A172 (cell line): ENCODE measurements at places on chromosomes 6 and 20. TPM values are rescaled to one million over a fixed set of nuclear protein-coding genes. Genes with fewer than 3 reads are reported as not detected.

- DNase-seq = no peak
These were observed 68.3 kb upstream of the KIF16B start for GRCh38 chr20:16641511-16642023.

GRCh38 chr6:27553123-27553904, 80.4 kb upstream of the ZNF184 start:
- peak; percentile 86 for DNase-seq

GNMT gene
- 0.24 TPM in 1 of 2 replicates, not detected in the other for total RNA-seq

GPX5 gene
- not detected in 2 replicates for total RNA-seq

DNA sequence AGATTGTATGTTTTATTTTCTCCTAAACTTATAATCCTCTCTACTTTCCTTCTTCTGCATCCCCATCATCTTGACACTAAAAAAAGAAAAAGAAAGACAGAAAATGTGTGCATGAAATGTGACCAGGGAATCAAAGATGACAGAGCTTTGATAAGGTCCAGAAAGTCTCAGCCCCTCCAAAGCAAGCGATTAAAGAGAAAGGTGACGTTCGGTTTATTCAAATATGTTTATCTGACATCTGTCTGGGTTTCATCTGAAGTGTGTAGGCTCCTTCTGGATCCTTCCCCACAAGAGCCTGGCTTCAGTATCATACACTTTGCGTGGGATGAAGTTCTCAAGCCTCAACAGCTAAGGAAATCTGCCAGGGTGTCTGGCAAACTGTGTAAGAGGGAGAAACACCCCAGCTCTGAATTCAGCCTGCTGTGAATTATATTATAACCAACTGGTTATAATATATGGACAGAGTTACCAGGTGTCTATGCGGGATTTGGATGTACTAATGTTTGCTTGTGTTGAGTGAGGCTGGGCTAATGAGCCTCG, 263.0 kb downstream of the ZNF217 start:
- no peak for DNase-seq

- DNase-seq = no peak
These were observed 3.7 kb downstream of the RPL10A start for GRCh38 chr6:35471836-35472345.

SLC2A4RG gene
- 88.0 and 97.9 TPM in 2 replicates for total RNA-seq

HLA-DPB1 gene
- 0.10 TPM in 1 of 2 replicates, not detected in the other for total RNA-seq

DNA sequence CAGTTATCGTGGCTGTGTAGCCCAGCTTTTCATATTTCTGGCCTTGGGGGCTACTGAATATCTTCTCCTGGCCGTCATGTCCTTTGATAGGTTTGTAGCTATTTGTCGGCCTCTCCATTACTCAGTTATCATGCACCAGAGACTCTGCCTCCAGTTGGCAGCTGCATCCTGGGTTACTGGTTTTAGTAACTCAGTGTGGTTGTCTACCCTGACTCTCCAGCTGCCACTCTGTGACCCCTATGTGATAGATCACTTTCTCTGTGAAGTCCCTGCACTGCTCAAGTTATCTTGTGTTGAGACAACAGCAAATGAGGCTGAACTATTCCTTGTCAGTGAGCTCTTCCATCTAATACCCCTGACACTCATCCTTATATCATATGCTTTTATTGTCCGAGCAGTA, 475 bp downstream of the OR2B6 start:
- DNase-seq = no peak

ARMH2 gene
- not detected in 2 replicates for total RNA-seq

DNA sequence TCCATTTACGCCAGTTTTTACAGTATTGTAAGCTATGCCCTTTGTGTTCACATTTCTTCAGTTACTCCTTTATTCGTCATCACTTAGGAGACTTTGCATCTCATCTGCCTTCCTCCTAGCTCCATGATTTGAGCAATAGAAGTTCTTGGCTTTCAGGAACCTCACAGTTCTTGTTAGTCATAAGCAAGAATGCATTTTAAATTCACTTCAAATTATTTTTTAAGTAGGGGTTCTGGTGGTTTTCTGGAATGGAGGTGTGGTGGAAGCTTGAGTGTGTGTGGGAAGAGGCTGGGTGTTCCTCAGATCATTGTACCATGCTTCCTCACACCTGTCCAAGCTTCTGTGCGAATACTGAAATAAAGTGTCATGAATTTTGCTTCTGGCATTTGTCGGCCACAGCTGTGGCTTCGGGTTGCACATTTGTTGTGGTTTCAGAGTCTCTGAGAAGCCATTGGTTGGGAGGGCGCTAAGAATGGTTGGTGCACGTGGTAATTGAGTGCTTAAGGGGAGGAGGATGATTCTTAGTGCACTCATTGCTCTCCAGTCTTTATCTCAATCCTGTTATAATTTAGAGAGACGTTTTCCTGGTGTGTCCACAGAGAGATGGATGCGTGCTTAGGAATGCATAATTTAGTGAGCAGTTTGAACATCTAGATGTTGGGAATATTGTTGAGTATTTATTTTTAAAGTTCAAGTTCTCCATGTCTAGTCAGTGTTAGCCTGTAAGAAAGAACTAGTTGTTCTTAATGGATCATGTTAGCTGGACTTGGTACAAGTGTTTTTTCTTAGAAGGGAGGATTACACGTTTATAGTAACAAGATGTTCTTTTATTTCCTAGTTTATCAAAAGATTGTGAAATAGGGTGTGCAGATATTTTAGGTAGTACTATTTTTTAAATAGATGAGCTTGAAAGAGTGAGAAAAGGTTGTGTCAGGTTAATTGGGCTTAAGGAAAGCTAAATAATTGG, 31.9 kb downstream of the FOXO3 start:
- peak; percentile 75 for DNase-seq

DNA sequence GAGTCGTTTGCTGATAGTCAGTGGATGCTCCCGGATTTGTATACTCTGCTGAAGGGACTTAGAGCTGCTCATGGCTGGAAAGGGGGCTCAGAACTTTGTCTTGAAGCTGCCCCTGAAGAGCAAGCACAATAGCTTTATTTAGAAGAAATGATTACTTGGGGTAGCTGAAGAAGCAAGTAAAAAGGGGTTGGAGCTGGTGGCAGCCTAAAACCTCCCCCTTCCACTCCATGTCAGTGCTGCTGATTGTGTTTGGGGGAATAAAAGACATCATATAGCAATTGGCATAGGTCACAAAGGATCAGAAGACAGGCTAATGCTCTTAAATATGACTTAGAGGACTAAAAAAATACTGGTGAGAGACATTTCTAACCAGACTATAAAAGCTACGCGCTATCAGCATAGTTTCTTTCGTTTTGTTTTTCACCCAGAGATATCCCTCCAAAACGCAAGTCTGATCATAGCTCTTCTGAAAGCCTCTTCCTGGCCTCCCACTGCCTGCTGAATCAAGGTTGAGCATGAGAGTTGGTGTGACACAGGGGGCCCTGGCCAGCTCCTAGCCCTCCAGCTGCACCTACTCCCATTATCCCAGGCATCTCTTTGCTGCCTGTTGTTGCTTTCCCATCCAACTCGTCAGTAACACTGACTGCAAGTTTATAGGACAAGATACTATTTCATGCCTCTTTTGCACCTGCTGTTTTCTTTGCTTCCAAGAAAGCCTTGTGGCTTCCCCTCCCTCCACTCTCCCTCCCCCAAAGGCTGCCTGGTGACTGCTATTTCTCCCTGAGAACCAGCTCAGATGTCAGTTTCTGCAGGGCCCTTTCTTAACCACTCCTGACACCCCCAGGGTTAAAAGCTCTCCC, 33.9 kb upstream of the SGK1 start:
- DNase-seq = no peak

DNA sequence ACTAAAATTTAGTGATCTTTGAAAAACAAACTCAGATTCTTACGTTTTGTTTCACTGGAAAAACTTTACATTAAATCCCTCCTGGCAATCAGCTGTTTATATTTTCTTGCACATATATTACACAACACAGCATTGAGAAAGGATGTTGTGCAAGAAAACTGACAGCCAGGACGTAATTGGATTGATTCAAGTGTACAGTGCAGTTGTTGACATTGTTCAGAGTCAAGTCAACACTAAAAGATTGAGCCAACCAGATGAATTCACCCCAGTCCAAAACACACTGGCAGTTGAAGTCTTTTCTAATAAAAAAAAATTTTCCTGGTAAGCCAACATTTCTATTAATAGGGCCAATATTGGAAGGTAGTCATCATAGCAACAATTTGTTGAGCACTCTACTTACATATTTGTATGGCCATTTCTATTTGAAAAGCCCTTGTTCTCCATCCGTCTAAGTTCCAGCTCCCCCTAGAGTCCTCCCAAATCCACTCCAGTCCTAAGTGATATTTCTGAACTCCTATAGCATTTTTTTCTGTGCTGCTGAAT, 20.9 kb upstream of the VNN1 start:
- no peak for DNase-seq

GRCh38 chr6:89604653-89605052, 33.9 kb downstream of the LYRM2 start:
- DNase-seq = no peak

DNA sequence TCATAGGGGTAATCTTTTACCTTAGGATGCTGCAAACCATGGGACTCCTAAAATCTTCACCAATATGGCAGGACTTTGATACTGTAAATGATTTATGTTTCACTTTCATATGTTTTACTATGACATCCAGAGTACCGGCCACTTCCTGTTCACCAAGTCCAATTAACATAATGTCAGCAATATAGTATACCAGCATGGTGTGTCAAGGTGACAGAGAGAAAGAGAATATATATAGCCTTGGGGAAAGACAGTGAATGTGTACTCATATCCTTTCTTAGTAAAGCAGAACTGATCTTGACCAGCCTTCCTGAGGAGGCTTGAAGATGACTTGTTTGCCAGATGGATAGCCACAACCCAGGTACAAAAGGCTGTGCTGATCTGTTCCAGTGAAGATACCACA, 127.9 kb downstream of the NRN1 start:
- DNase-seq = no peak

- no peak for DNase-seq
These were observed 69.5 kb upstream of the LTV1 start for GRCh38 chr6:143773506-143774150.

GRCh38 chr6:105726902-105727655, 324.2 kb upstream of the PREP start:
- DNase-seq = no peak

- DNase-seq = no peak
These were observed 4.7 kb downstream of the CCN2 start for GRCh38 chr6:131946404-131946991.

- no peak for DNase-seq
These were observed 27.8 kb upstream of the RNF144B start for GRCh38 chr6:18359237-18359885.

RCAN2 gene
- total RNA-seq = 0.22 TPM in 1 of 2 replicates, not detected in the other

GRCh38 chr6:147061252-147061651, 143.0 kb upstream of the STXBP5 start:
- DNase-seq = no peak

- no peak for DNase-seq
These were observed 161.5 kb downstream of the MRPL14 start for GRCh38 chr6:43965628-43966373.

- DNase-seq = peak; percentile 35
These were observed 82.7 kb downstream of the SH3BGRL2 start for GRCh38 chr6:79713701-79714322.

DNA sequence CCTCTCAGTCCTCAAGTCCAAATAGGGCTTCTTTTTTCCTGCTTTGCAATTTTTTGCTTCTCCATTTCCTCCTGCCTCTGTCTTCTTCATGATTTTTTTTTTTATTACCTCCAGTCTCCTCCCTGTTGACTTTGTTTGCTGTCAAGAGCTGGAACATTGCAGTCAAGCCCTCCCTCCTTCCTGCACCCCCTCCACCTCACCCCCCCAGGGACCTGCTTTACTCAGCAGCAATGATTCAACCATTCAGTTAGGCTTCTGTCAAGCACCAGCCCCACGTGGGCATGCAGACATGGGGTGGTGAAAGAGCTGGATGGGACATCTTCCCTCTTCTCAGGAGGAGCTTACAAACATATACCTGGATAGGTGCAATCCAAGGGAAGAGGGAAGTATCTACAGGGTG, 142.4 kb downstream of the LRFN2 start:
- no peak for DNase-seq

DNA sequence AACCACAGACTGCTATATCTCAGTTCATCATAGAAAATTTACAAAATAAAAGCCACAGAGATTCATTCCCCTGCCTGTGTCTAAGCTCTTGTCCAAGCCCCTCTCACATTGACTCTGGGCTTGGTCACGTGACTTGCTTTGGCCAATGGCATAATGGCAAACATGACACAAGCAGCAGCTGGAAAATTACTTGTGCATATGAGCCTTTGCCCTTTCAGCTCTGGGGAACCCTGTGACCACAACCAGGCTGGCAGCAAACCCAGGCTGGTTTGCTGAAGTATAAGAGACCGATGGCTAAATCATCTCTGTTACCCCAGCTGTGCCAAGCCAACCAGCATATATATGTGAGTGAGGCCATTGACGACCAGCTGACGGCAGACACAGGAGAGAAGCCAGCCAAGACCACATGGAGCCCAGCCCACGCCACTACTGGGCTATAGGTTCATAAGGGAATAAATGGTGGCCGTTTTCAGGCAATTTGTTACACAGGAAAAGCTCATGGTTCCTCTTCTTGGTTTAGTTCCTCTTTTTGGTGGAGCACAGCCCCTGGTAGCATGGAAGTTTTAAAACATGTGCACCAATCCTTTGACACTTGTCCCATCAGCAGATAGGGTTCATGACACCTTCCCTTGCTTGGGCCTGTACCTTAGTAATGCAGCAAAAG, 31.8 kb upstream of the RSPO4 start:
- DNase-seq = no peak

- no peak for DNase-seq
These were observed 164.8 kb downstream of the MRPL14 start for GRCh38 chr6:43962458-43962857.

DNA sequence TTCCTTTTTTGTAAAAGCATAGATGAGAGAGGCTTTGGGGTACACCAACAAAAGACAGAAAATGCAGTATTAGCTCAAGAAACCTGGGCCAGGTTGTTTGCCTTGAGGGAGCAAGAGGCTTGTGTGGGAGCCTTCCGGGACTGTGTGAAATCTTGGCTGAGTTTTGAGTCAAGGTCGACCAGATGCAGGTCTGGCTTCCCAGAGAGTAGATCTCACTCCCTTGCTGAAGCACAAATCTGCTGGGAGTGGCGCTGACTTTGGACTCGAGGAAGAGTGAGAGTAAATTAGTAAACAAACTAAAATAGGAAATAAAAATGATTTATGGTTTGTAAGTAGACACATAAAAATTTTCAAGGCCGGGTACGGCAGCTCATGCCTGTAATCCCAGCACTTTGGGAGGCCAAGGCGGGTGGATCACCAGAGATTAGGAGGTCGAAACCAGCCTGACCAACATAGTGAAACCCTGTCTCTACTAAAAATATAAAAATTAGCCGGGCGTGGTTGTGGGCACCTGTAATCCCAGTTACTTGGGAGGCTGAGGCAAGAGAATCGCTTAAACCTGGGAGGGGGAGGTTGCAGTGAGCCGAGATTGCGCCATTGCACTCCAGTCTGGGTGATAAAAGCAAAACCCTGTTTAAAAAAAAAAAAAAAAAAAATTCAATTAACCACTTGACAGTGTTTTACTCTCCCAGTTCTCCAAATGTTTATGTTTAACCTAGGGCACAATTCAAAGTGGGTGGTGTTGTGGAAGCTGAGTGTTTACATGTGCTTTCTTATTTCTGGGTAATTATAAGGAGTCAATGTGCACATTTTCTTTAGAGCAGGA, 27.7 kb upstream of the EDN1 start:
- DNase-seq = no peak

C6orf58 gene
- total RNA-seq = 0.21 and 0.24 TPM in 2 replicates
